ENCODE measurements at places on chromosomes 11 and 22. TPM values are rescaled to one million over a fixed set of nuclear protein-coding genes. Genes with fewer than 3 reads are reported as not detected.

Gene TYR
- not detected for total RNA-seq

Gene LRRN4CL
- total RNA-seq: 0.45 TPM

Gene C11orf87
- not detected for total RNA-seq

Gene SLN
- not detected for total RNA-seq

Gene HEPHL1
- total RNA-seq: not detected

Gene MMP8
- total RNA-seq: not detected

Gene PHETA2
- total RNA-seq: 2.5 TPM

Gene OR5A1
- total RNA-seq: not detected

Gene KCNE3
- not detected for total RNA-seq

Gene EFEMP2
- total RNA-seq: 76.3 TPM

Gene NAALAD2
- total RNA-seq: not detected

Gene LAYN
- total RNA-seq: 1.4 TPM

Gene MS4A4E
- not detected for total RNA-seq

Gene ARFIP2
- 48.8 TPM for total RNA-seq

Gene OR51B5
- total RNA-seq: not detected

Gene KRTAP5-11
- total RNA-seq: not detected

Gene DDX25
- 0.69 TPM for total RNA-seq

Gene LMO1
- total RNA-seq: not detected

Gene SLC25A45
- 20.1 TPM for total RNA-seq

Gene RBMXL2
- not detected for total RNA-seq

Gene C11orf16
- not detected for total RNA-seq

Gene SAA4
- total RNA-seq: not detected

Gene MFNG
- 170 TPM for total RNA-seq

Gene CD3E
- 338 TPM for total RNA-seq

Gene DTX4
- total RNA-seq: 0.16 TPM

Gene PATE2
- not detected for total RNA-seq

Gene ZNF214
- total RNA-seq: not detected

Gene DGCR6
- 0.61 TPM for total RNA-seq

Gene CHRM4
- total RNA-seq: 6.1 TPM

Gene SHANK3
- not detected for total RNA-seq

Gene TMPRSS4
- 0.11 TPM for total RNA-seq

Gene GDPD4
- total RNA-seq: not detected

Gene RAC2
- 674 TPM for total RNA-seq

Gene PATE4
- not detected for total RNA-seq

Gene SPATA19
- not detected for total RNA-seq

Gene MYO18B
- total RNA-seq: 4.3 TPM

Gene FAM227A
- total RNA-seq: 0.63 TPM

Gene APOA5
- total RNA-seq: not detected

Gene LARGE1
- total RNA-seq: 0.45 TPM

Gene OR51I1
- total RNA-seq: not detected

Gene EML3
- 130 TPM for total RNA-seq

Gene DNAJB13
- total RNA-seq: not detected

Gene MAP6
- 0.24 TPM for total RNA-seq

Gene RASSF7
- 22.7 TPM for total RNA-seq

Gene NPAS4
- total RNA-seq: 0.28 TPM

Gene FZD4
- total RNA-seq: 0.09 TPM

Gene TMPRSS5
- 0.52 TPM for total RNA-seq

Gene MS4A15
- total RNA-seq: not detected

Gene CHEK1
- 96.0 TPM for total RNA-seq

Gene C11orf91
- total RNA-seq: not detected

Gene OR4C46
- total RNA-seq: not detected
